ENCODE measurements at places on chromosomes 2 and 18.
A peak's percentile ranks its signal among the peaks of the same experiment; 100 is the strongest.

- no peak for DNase-seq
These were observed 17.6 kb upstream of the BOK start for GRCh38 chr2:241540771-241541561.

DNA sequence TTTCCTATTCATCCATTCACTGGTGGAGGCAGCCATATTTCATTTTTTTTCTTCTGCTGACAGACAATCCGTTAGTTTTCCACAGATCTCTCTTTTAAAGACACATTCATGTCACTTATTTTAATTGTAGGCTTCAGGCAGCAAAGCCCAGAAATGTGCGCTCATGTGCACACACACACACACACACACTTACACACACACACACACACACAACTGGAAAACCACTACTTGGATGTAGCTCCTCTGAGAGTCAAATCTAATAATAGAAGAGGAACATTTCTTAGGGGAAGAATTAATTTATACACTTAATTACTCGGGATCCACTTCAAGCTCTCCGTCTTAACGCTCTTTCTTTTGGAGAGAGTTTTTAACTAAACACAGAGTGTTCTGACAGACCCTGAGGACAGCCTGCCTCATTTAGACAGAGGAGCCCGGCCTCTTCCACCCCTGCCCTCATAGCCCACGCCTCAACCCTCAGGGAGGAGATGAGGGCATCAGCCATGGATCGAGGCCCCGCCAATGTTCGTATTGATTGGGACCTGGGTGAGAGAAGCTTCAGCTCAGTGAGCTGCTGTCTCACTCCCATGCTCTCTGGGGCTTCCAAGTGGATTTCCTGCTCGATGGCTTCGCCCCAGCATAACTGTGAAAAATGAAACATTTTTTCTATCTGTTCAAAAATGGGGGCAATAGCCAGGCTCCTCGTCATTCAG lies 261.4 kb upstream of the SKOR2 start:
- no peak for DNase-seq

DNA sequence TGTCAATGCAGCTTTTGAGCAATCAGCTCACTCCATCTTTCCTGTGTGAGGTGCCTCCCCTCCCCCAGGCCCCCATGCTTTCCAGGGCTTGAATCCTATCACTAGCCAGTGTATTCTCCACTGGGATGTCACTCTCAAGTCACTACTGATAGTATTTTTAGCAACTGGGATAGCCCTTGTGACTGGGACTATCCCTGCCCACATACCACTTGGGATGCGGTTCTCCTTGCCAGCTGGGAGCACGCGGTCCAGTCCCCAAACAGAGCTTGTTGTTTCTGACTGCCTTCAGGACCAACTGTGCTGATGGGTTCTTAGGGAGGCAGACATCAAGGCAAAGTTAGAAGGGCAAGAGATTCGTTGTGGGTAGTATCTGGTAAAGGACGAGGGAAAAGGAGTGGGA lies 134.9 kb downstream of the FAM161A start:
- no peak for DNase-seq

DNA sequence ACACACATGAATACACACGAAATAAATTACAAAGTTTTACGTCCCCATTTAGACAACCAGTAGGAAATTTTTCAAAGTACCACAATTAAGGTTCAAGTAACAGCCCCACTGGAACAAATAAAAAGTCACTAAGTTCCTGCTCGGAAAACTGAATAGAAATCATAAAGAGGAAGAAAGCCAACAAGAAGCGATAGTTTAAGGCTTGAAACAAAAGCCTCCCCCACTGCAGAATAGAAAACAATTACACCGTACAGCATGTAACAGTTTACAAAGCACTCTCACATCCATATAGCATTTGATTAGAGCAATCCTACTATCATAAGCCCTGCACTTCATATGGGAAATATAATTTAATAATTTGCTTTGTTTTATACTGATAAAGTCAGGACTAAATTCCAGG lies 15.5 kb downstream of the KLF7 start:
- DNase-seq, result no peak

DNA sequence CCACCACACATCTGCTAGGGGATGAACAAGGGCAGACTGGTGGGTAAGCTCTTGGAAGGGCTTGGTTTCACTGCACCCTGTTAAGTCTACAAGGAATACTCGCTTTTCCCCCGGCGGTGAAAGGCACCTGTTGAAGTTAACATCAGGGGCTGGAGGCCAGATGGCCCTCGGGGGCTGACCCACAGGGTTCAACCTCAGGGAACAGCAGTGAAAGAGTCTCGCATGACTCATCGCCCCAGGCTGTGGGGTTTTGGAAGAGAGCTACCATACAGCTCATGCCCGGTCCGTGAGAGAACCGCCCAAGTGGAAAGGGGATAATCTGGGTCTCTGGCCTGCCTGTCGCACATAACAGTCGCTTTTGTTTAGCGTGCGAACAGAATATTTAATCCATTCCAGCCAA lies 748.0 kb downstream of the DPP10 start:
- no peak for DNase-seq

- no peak for DNase-seq
These were observed 486.5 kb downstream of the TDRD15 start for GRCh38 chr2:21610304-21610703.

GRCh38 chr2:240559286-240559685 lies 871 bp upstream of the DUSP28 start:
- DNase-seq, result no peak

- DNase-seq, result no peak
These were observed 12.6 kb upstream of the TMX3 start for GRCh38 chr18:68727506-68727905.

GRCh38 chr2:143422681-143423080 lies 293.5 kb downstream of the ARHGAP15 start:
- DNase-seq, result no peak

- no peak for DNase-seq
These were observed 129.7 kb downstream of the WDSUB1 start for GRCh38 chr2:159156834-159157233.

DNA sequence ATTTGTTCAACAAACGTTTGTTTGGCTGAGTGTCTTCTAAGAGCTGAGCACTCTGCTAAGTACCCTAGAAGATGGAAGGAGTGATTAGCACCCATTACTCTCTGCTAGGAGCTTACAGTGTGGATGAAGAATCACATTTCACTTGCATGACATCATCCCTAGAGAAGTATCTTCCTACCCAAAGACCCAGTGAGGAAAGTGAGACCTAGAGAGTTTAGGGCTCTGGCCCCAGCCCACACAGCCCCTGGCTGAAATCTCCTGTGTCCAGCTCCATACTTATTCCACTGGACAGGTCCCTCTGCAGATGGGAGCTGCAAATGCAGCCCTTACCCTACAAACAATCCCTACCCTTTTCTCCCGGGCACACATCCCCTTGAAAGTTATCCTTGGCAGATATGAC lies 26.8 kb upstream of the EPAS1 start:
- DNase-seq, result no peak

GRCh38 chr2:115214050-115214449 lies 771.6 kb downstream of the DPP10 start:
- no peak for DNase-seq

GRCh38 chr2:74441170-74441689 lies 507 bp downstream of the RTKN start:
- DNase-seq, result no peak

GRCh38 chr2:68000170-68000825 lies 62.5 kb downstream of the C1D start:
- DNase-seq, result no peak

- DNase-seq, result no peak
These were observed 327.6 kb downstream of the RDH14 start for GRCh38 chr2:18232731-18233438.

DNA sequence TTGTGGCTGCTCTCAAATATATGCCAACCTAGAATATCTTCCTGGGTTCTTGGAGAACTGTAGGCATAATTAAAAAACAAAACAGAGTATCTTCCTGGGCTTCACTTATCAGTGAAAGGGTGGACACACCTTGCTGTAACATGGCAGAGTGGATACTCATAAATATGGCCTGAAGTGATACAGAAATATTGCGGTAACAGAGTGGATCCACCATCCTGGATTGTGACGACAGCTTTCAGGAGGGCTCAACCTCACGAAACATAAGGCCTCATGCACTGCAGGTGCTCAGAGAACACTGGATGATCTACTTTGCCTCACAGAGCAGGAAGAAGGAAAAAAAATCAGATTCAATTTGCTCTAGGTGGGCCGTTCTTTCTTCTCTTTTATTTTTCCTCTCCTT lies 336.0 kb downstream of the NBAS start:
- DNase-seq, result no peak

GRCh38 chr2:125168442-125168841 lies 1143.4 kb downstream of the CNTNAP5 start:
- DNase-seq, result no peak

- DNase-seq, result no peak
These were observed 38.2 kb upstream of the DPP4 start for GRCh38 chr2:162111958-162112850.

DNA sequence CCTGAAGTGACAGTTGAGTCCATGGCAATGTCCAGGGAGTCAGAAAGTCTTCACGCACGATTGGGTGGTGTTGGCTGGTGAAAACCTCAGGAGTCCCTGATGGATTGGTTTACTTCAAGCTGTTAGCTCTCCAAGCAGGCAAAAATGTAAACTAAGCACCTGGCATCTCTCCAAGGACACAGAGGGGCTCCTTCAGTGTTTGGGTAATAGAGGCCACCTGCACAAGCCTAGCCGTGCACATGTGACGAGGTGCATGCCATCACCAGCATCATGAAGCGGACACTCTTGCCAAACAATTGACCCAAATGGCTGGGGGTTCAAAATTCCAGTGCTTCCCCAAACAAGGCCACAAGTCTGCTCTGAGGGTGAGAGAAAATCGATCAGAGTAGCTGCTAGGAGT lies 104.7 kb upstream of the CD302 start:
- no peak for DNase-seq

GRCh38 chr2:233480490-233481202 lies 85.9 kb downstream of the USP40 start:
- peak; percentile 34 for DNase-seq

DNA sequence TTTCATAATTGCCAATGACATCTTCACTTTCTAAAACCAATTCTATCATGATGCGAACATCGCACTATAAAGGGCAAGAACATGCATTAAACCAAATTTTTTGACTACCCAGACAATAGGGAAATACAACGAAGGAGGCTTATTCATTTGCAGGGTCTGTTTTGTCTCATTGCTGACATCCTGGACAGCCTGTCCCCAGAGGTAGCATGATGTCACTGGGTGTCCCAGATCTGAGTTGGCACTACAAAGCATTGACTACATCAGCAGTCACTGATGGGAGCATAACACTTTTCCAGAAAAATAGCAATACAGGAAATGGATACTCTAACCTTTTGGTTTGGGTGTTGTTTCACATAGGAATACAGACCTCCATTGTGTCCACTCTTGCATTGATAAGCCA lies 180.3 kb downstream of the TMEM182 start:
- DNase-seq, result no peak

- DNase-seq, result no peak
These were observed 237.3 kb downstream of the C1D start for GRCh38 chr2:67825476-67825875.

GRCh38 chr2:140863713-140864112 lies 1267.1 kb downstream of the LRP1B start:
- no peak for DNase-seq

- no peak for DNase-seq
These were observed 306.2 kb downstream of the PRKCE start for GRCh38 chr2:45957533-45958227.

DNA sequence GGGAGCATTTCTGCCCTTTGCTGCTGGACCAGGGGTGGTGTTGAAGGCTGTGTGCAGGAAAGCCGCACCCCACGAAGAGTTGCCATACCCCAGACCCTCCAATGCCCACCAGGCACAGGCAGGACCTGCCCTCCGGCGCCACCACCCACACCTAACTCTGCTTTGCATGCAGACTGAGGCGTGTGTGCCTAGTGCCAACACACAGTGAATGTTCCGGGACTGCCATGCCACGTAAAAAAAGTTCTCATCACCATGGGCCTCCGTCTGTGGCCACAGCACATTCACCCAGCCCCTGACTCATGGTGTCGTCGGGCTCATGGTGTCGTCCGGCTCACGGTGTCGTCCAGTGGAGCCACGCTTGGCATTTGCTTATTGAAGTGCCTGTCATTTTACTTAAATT lies 184.9 kb upstream of the RAB6C start:
- DNase-seq, result no peak

Measured in cerebellar nuclear complex (tissue), 1 donor.